ENCODE measurements at places on chromosomes 2 and 18.

- no peak for DNase-seq
Observed at GRCh38 chr18:64175432-64175831, 26.5 kb upstream of the LINC00305 start.

DNA sequence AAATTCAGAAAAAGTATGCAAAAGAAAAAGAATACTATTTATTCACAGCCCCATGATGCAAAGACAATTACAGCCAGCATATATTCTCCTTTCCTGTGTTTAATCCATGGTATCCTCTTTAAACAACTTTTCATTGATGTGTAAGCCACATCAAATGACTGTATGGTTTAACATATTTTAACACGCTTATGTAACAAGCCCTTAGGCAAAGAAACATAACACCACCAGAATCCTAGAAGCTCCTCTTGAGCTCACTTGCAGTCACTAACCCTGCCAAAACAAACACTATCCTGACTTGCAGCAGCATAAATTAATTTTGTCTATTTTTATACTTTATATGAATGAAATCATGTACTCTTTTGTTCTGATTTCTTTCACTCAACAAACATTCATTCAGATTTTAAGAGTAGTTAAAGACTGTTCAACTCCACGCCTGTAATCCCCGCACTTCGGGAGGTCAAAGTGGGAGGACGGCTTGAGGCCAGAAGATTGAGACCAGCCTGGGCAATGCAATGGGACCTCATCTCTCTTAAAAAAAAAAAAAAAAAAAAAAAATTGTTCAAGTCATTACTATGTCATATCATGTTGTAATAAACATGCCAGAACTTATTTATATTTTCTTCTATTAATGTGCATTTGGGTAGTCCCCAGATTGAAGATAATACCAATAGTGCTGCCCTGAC, 226.3 kb downstream of the NBAS start:
- DNase-seq = peak; percentile 83

- DNase-seq = no peak
Observed at GRCh38 chr2:223612501-223612900, 10.3 kb upstream of the SCG2 start.

- DNase-seq = no peak
Observed at GRCh38 chr2:48220501-48220900, 309.5 kb upstream of the STON1 start.

DNA sequence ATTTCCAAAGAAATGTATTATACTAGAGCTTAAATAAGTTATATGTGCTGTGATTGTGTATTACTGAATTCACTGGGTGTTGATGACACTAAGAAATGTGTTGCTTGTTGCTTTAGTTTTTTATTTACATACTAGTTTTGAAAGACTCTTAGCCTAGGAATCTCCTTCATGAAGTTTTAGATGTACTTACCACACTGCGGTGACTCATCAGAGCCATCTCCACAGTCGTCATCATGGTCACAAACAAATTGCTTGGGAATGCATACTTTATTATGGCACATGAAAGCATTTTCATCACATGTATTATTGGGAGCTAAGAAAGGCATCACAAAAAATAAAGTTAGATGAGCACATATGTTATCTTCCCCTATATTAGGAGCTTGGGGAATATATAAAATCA, 1624.2 kb downstream of the LRP1B start:
- peak; percentile 91 for DNase-seq

GRCh38 chr2:152825834-152826233, 107.4 kb downstream of the ARL6IP6 start:
- DNase-seq = no peak

GRCh38 chr2:164881524-164881923, 39.9 kb upstream of the COBLL1 start:
- DNase-seq = no peak

DNA sequence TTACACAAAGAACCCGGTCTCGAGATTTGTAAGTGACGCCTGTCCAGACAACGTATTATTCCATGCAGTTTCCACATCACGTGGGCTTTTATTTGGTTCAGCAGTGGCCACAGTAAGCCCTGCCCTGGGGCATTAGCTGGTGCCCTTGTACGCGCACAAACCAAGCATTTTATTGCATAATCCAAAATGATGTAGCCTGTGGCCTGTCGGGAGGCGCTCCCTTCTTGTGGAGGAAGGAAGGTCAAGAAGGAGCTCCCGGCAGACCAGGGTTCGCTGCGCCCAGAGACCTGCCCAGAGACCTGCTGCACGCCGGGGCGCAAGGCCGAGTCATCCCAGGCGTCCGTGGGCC, 179.6 kb upstream of the ALKAL2 start:
- no peak for DNase-seq

GRCh38 chr2:145160855-145161254, 640.9 kb upstream of the ZEB2 start:
- no peak for DNase-seq

- DNase-seq = no peak
Observed at GRCh38 chr2:119772767-119773166, 13.0 kb downstream of the PTPN4 start.

GRCh38 chr18:49879271-49879580, 65.9 kb upstream of the ACAA2 start:
- DNase-seq = no peak

- DNase-seq = no peak
Observed at GRCh38 chr2:71945603-71945959, 202.1 kb downstream of the CYP26B1 start.

DNA sequence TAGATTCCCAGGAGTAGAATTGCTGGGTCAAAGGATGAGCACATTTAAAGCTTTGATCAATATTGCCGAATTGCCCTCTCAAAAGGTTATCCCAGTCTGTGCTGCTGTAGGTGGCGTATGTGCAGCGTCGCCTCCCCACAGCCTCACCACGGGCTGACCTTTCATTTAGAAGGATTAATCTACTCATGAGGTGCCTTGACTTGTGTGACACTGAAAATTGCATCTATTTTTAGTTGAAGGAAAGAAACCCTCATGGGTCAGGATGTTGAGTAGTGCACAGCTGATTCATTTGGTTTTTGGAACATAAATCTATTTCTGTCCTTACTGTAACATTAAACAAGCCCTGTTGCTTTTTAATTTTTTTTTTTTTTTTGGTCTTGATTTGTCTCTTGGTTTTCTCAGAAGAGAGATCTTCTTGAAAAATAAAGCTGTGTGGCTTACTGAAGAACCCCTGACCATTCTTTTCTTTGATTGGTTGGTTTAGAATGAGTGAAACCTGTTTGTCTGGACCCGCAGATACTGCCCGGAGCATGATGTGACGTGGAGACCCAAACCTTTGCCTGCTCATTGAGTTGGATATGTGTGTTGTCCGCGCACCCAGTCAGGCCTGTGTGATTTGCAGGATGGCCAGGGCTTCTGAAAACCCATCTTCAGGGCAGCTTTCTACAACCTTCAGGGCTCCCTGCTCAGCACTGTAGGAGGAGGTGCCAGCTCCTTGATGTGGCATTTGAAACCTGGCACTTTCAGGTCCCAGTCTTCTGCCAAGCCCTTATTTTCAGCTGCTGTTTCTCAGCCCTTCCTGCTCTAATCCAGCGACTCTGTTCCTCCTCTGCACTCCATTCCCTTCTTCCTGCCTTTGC, 61.0 kb downstream of the LPIN1 start:
- no peak for DNase-seq

DNA sequence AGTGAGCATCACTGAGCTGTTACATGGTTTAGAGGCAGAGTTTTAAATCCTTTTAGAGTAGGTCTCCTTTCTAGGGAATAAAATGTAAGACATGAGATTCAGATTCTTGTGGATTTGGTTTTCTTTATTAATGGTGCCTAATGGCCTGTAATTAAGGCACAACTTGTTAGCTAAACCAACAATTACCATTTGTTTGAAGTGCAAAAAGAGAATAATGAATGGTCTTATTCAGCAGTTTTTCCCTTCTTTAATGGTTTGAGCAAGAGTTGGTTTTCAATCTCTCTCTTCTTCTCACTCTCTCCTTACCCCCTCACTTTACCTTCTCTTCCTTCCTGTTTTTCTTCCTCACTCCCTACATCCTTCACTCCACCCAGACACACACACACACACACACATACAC, 312.2 kb upstream of the TRIB2 start:
- no peak for DNase-seq

DNA sequence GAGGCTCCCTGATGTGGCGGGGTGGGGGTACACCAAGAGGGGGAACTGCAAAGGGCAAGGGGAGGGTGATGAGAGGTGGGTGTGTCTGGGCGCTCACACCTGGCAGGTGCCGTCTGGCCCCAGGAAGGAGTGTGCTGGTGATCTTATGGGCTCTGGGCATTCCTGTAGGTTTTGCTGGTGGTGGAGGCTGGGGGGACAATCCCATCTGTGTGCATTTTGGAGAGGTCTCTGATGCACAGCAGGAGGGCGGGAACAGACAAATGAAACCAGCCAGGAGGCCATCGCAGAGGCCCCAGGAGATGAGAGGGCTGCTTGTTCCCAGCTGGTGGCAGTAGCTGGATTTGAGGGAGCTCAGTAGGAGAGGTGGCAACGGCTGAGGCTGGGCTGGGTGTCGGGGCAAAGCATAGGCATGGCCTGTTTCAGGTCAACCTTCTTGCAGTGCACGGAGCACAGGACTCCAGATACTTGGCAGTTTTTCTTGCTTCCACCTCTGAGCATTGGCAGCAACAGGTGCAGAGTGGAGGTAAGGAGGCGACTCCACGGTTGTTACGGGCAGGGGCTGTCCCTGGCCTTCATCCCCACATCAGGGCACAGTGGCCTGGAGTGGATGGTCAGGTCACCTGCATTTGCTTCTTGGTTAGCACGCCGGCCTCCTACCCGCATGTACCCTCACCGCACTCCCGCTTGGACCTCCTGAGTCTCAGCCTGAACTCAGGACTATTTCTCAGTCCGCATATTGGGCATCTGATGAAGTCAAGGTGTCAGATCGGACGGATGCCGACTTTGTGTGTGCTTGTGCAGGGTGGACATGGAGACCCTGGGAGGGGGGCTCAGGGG, 194.2 kb upstream of the HDAC4 start:
- no peak for DNase-seq

- no peak for DNase-seq
Observed at GRCh38 chr18:78792094-78792493, 187.5 kb upstream of the SALL3 start.

DNA sequence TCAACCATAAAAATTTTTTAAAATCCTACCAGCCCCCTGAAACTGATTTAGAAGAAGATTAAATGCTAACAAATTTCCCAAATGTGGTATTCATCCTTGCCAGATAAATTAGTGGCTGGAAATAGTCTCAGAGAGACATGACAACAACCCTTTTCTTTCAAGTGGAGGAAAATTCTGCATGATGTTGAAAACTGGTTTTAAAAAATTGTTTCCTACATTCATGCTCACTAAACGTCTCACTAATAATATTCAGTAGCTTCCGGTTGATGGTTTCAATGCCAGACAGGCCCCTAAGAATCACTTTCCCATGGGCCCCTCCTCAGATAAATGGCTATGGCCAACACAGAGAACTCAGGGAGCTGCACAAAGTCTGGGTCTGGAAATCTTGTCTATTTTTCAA, 43.2 kb downstream of the NCKAP5 start:
- DNase-seq = no peak

All from fibroblast of gingiva (primary cell).